Erythroblast (primary cell): ENCODE measurements at places on chromosomes 12 and 14.

GRCh38 chr14:67487937-67488893 lies at the start of gene TMEM229B:
Gene TMEM229B, minus strand, starts transcription at chr14:67488721. Its CDS starts 14,798 bp downstream, at chr14:67473923.
- peak; percentile 33 for DNase-seq

DNA sequence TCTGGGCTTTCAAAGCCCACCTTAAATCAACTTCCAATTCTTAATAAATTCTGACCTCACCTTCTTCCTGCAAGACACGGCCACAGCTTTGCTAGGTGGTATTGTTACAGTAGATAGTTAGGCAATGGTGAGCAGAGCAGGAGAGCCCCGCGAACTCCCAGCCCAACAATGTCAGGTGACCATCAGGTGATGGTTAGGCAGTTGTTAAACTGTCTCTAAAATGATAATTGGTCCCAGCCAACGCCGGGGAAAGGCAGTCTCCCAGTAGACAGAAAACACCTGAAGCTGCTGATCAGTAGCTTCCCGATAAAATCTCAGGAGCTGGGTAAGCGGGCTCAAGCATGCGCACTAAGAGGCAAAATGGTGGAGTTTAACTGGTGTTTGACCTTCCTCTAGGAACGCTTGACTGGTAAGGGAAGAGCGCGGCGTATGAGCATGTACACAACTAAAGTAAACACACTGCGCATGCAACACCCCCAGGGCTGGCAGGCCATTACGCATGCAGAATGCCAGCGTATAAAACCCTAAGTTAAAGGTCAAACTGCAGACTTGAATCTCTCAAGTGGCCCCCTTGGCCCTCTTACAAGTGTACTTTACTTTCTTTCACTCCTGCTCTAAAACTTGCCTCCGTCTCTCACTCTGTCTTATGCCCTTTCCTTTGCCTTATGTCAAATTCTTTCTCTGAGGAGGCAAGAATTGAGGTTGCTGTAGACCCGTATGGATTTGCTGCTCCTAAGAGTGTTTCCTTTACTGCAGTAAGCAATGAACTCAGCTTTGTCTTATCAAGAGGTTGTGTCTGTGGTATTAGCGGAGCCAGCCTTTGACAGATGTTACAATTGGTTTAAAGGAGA lies 113.5 kb downstream of the C12orf75 start:
- DNase-seq = no peak

DNA sequence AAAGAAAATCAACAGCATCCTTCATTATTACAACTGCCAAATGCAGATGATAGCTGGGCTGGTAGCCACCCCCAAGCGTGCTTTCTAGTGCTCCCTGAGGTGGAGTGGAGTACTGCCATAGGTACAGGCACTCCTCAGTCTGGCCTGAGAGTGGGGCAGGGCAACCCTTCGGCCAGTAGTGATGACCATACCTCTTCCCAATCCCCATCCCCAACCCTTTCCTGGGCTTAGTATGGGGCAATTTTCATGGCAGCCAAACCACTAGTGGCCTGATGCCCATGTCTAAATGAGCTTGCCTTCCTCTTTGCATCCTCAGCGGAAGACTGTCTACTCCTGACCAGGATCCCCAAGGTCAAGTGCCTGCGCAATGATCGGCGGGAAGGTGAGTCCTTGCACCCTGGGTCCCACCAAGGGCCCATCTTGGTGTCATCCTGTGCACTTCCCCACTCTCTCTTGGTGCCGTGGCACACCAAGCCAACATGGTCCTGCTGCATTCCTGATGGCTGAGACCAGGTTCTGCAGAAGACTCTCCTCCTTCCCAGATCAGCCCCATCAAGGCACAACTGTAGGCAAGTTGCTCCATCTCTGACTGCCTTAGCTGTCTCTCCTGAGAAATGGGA lies 65.8 kb downstream of the GALNT16 start:
- no peak for DNase-seq

DNA sequence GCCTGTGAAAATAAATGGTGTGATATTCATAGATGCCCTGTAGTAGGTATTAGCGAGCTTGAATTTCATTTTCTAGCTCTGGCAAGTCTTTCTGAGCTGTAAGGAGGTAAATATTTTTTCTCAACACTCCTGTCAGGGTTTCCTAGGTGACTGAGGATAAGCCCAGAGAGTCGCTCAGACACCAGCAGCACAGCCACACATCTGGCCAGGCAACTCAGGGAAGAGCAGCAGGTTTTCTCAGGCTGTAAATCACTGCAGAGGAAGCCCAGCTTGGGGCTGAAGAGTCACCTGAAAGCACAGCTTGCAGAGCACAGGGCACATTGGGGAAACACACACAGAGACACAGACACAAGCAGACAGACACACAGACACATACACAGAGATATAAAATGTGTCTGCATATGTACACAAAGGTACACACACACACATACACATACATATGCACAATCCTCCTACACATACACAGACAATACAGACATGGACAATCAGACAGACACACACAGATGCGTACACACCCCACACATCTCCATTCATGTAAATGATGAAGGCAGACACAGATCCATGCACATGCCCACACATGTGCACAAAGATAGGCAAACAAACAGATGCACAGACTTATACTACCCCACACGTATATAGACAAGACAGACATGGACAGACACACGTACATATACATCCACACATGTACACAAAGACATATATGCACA lies 232.0 kb upstream of the TMTC1 start:
- no peak for DNase-seq

DNA sequence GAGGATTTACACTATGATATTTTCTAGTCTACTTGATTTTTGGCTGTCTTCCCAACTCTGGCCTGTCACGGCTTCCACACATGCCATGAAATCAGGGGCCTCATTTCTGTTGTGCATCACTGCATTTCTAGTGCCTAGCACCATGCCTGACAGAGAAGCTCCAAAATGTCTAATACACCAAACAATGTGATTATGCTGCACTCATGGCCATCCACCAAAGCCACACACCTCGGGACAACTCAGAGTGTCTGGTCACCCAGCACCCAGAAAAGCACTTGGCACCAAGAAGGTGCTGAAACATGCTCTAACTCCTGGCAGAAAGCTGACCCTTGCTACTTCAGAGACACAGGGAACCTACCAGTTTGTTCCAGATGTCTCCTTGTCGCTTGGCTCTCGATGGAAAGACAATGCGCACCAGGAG lies 11.3 kb downstream of the GCN1 start:
- DNase-seq = no peak
